ENCODE measurements at places on chromosomes 2 and 18.

GRCh38 chr18:22683196-22683676 lies 249.9 kb upstream of the RBBP8 start:
- DNase-seq, result no peak

DNA sequence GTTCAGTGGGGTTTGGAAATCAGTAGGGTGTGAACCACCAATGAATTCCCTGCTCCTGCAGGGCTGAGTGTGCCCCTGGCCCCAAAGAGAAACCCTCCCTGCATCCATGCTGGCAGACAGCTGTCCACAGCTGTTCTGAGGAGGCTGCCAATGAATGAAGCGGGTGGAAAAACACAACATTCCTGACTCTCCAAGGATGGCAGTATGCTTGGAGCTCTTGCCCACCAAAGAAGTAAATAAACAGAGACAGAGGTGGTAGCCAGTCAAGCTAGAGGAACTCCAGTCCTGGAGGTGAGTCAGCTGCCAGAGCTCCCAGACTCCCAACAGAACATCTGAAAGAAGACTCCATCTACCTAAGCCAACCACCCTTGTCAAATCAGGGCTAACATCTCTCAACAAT lies 6.2 kb downstream of the ZBTB7C start:
- DNase-seq, result no peak

GRCh38 chr18:37671530-37671929 lies 105.9 kb upstream of the CELF4 start:
- no peak for DNase-seq

GRCh38 chr2:56834686-56835085 lies 650.9 kb downstream of the CCDC85A start:
- no peak for DNase-seq

DNA sequence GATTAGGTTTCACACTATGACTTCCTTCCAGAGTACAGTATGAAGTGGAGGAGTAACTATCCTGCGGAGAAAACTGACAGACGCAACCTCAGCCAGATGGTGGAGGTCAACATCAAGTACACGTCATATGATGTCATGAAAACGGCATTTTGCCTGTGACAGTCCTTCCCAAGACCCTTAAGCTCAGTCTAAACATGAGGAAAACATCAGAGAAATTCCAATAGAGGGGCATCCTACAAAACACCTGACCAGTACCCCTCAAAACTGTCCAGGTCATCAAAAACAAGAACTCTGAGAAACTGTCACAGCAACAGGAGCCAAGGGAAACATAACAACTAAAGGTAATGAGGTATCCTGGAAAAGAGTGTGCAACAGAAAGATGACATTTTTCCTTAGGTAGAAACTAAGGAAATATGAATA lies 1.7 kb downstream of the RNU4ATAC start:
- no peak for DNase-seq

- DNase-seq, result no peak
Observed at GRCh38 chr2:200454927-200455801, 54.7 kb downstream of the KCTD18 start.

DNA sequence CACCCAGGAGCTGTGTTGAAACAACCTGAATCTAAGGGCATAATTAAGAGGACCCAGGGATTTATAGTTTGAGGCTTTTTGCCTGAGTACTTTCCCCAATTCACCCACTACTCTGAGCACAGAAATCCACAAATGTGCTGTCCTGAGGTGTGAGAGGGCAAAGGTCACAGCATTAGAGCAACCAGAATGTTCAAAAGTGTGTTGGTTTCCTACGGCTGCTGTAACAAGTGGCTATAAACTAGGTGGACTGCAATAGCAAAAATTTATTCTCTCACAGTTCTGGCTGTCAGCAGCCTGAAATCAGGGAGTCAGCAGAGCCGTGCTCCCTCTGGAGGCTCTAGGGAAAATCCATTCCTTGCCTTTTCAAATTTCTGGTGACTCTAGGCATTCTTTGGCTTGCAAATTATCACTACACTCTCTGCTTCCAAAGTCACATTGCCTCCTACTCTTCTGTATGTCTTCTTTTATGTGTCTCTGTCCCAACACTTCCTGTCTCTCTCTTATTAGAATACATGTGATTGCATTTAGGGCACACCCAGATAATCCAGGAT lies 91.4 kb upstream of the TACR1 start:
- no peak for DNase-seq

GRCh38 chr2:22673529-22673928 lies 711.5 kb upstream of the KLHL29 start:
- no peak for DNase-seq

- no peak for DNase-seq
Observed at GRCh38 chr18:59484131-59484530, 125.1 kb upstream of the LMAN1 start.

GRCh38 chr2:96537066-96537733 lies 648 bp downstream of the ARID5A start:
- DNase-seq, result peak; percentile 47

- DNase-seq, result no peak
Observed at GRCh38 chr2:71474116-71474743, 20.9 kb downstream of the DYSF start.

GRCh38 chr2:138359532-138359931 lies 142.0 kb upstream of the SPOPL start:
- no peak for DNase-seq

GRCh38 chr2:166125557-166125956 lies 2.3 kb downstream of the SCN1A start:
- no peak for DNase-seq

GRCh38 chr18:37282386-37283037 lies 283.1 kb downstream of the CELF4 start:
- DNase-seq, result no peak

DNA sequence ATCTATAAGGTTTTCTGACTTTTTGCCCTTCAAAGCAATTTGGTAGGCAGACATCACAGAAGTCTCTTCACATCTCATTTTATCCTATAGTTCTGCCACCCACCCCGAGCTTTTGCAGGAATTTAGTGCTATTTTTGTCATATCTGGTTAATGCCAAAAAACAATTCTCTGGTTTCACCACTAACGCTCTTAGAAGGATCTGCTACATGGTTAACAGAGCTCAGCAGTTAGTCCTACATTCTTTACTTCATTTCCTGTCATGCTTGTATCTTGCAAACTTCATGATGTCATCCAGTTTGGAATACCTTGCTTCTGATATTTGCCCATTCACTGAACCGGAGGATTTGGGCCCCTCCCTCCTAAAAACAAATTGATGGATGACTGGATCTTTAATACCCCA lies 116.8 kb upstream of the SERPINE2 start:
- DNase-seq, result no peak

DNA sequence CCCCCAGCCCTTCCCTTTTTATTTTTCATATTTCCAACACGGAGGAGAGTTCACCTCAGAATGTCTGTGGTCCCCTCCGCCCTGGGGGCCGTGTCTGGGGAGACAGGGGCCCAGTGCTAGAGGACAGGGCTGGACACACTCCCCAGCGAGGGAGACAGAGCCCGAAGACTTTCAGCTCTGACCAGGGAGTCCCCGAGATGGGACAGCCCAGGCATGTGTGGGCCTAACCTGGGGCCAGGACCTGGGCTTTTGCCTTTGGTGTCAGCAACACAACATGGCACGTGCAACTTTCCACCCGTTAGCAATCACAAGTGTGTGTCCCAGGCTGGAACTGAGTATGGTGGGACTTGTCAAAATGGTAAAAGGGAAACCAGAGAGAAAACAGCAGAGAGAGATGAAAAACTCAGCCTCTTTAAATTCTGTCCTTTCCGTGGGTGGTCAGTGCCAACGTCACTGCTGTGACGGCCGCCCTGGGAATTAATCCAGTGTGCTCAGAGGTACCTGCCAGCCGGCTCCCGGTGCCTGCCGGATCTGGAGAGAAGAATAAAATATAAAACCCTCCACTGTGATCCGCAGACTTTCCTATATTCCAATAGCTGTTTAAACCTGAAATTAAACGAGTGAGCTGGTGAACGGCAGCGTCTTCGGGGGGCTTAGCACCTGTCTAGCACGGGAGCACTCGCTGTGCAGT lies 245.8 kb downstream of the EIPR1 start:
- no peak for DNase-seq

- no peak for DNase-seq
Observed at GRCh38 chr2:50118905-50119702, 912.8 kb downstream of the NRXN1 start.

- DNase-seq, result no peak
Observed at GRCh38 chr18:13233787-13234783, 15.5 kb downstream of the LDLRAD4 start.

DNA sequence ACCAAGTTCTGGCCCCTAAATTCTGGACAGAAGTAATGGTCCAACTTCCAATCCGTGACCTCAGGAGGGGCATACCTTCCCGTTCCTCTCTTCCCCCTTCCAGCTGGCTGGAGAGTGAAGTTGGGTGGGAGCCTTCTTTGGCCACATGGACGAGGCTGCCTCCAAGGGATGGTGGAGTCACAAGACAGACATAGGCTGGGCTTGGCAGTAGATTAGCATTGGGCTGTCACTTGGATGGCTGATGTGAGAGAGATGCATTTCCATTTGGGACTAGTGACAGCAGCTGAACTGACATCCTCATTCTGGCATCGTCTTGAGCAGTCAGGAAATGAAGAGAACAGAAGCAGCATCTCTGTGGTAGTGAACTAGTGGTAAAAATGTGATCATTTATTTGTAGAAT lies 12.6 kb downstream of the NT5DC4 start:
- DNase-seq, result no peak

DNA sequence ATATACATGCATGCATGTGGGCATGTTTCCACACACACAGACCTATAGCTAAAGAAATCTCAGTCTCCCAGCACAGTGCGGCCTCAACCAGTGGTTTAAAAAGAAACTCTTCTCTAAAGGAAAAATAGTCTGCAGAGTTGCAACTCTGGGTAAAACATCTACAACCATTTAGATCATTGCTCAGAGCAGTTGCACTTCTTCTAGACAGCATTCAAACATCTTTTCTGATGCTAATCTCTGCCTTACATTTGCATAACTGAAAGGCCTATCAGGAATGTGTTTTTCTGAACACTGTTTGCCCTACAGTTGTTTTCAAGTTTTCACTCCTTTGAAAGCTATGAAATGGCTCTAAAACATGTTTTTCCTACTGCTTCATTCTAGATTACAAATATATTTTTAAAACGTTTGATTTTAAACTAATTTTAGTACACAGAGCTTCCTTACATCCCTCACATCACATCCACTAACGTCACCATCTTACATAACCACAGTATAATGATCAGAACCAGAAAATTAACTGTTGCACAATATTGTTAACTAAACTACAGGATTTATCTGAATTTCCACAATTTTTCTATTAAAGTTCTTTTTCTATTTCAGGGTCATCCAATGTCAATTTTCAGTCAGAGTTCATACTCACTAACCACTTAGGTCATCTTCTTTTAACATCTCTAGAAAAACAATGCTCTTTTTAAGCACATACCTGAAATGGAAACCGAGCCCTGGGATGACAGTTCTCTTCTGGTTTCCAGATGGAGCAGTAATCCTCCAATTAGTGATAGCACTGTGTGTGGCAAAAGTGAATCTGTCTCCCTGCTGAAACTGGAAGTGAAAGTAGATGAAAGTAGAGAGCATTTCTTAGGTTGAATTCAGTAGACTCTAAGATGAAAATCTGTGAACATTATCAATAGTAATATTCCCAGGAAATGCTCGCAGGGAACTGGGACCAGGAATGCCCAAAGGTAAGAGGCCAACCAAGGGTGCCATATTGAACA lies 501.6 kb upstream of the GCFC2 start:
- DNase-seq, result no peak

DNA sequence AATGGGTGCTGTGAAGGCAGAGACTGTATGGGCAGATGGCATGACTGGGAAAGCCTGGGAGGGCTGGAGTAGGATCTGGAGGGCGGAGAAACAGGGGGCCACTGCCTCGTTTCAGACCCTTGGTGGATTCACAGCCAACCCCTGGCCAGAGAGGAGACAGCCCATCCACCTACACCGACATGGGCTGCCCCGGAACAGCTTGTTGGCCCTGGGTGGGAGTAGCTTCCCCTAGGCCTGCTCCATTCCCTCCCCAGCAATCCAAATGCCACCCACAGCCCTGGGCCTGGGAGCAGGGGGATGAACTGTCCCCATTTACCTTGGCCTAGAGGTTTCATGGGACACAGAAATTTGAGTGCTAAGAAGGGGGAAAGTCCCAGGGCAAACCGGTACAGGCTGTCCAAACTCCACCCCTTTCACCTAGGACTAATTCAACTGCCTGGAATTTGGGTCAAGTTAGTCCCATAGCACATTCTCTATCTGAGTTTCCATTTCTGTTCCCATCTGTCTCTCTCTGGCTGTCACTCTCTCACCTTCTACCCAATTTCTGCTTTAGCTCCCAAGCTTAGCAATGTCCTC lies 37.0 kb downstream of the LBH start:
- no peak for DNase-seq

GRCh38 chr2:207534417-207534816 lies 4.7 kb downstream of the CREB1 start:
- DNase-seq, result no peak

DNA sequence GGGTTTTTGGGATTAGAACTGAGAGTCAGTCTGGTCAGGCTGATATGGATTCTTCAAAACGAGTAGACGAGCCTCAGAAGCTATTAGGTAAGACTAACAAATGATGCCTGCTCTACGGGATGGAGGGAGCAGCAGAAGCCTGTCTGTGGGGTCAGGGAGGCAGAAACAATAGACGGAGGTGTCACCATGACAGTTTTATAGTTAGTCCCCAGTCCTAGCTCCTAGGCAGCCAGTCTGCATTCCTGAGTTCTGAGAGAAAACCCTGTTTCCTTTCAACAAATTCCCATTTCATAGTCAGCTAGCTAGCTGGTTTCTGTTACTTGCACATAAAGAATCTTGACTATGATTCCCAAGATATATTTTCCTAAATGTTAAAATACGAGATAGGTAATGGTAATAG lies 542.1 kb downstream of the PID1 start:
- DNase-seq, result no peak

DNA sequence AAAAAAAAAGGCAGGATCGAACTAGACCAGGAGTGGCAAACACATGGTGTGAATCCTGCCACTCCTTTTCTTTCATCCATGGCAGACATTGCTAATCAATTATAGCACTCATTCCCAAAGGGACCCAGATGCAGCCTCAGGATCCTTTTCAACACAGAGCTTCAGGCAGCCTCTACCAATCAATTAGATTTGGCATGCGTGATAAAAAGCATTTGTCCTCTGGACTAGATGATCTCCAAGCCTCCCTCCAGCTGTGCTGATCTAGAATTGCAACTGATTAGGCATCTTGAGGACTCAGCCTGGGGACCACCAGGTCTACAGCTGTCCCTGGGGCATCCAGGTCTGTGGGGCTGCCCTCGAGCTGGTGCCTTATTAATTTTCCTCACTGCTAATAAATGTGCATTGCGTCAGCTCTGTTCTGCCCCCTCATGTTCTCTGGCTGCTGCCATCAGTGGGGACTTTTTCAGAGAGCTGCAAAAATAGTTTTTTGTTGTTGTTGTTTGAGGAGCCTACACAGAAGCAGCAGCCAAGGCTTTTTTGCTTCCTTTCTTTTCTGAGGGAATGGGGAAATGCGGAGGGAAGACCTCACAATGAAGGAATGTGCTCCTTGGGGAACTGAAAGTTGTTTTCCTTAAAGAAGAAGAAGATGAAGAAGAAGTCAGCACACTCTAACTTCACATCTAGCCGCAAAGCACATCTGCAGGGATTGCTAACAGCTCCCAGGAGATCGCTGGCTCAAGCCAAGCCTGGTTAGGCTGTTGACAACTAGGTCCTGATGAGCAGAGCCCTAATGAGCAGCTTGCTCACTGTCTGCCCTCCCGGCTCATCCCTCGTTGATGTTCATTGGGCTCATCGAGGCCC lies 8.8 kb upstream of the ATOH8 start:
- no peak for DNase-seq
